Activated T-cell treated with anti-CD3 and anti-CD28 coated beads, Interleukin-2, amount 50 U/mL, for 72 hours (primary cell): ENCODE measurements at places on chromosomes 5 and 9.

- no peak for DNase-seq
Observed at GRCh38 chr5:56244627-56245026, 11.5 kb upstream of the ANKRD55 start.

DNA sequence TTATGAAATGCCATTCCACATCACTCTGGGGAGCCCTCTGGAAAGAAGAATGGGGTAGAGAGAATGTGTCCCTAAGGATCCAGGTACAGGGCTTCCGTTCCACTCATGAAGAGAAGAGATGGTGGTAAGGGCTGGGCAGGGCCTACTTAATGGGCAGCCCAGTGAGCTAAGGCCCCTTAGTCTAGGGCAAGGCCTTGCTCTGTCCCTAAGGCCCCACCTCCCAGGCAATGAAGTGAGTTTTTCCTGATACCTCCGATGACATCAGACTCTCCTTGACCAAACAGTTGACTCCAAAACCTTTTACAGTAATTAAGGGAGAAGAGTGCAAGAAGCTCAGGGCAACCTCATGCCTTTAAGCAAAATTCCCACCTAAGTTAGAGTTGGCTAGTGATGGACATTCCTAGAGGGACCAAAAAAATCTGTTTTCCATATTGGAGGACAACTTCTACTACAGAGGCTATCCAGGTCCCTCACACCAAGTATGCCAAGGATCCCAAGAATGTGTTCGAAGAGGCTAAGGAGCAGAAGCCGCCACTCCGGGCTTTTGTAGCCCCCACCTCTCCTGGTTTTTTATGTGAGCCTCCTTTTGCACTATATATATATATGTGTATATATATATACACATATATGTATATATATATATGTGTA lies 5.9 kb downstream of the KLF9 start:
- DNase-seq = no peak

DNA sequence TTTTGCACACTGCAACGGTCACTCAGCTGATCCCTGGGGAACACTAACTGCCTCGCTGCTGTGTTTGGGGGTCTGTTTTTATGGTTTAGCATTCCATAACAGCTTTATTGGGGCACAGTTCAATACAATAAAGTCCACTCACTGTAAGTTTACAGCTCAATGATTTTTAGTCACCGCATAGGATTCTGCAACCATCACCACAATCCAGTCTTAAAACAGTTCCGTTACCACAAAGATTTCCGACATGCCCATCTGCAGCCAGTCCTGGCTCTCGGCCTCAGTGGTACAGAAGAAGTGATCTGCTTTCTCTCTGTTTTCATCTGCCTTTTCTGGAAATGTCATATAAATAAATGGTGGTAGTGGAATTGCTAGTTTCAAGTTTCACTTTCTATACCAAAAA lies 23.6 kb downstream of the OR2V2 start:
- DNase-seq = no peak

- no peak for DNase-seq
Observed at GRCh38 chr5:5933651-5934050, 444.7 kb downstream of the MED10 start.

DNA sequence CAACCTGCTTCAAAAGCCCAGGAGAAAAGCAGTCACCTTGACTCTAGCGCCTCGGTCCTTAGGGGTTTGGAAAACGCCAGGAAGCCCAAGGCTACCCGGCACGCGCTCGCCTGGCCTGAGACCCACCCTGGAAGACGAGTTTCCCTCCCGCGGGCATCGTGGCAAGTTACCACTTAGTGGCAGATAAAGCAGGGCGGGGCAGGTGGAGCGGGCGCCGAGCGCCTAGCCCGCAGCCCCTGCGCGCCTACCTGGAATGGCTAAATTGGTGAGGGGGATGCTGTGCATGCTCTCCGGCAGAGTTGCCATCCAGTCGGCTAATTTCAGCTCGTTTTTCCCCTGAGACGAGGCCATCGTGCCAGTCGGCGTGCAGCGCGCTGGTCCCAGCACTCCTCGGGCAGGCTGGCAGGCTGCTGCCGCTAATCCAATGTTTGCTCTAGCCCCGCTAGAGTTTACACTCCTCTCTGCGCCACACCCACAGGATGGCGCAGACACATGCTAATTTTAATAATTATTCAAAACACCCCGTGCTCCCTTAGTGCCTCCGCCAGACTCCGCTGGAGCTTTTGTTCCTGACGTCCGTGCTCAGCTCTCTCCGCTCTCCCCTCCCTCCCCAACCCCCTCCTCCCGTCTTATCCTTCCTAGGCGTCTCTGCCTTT lies at the start of gene PLCXD3:
PLCXD3 (minus strand) TSS at position 426 of the 656 bp plus-strand sequence; CDS start at position 351, 75 bp downstream.
- no peak for DNase-seq

DNA sequence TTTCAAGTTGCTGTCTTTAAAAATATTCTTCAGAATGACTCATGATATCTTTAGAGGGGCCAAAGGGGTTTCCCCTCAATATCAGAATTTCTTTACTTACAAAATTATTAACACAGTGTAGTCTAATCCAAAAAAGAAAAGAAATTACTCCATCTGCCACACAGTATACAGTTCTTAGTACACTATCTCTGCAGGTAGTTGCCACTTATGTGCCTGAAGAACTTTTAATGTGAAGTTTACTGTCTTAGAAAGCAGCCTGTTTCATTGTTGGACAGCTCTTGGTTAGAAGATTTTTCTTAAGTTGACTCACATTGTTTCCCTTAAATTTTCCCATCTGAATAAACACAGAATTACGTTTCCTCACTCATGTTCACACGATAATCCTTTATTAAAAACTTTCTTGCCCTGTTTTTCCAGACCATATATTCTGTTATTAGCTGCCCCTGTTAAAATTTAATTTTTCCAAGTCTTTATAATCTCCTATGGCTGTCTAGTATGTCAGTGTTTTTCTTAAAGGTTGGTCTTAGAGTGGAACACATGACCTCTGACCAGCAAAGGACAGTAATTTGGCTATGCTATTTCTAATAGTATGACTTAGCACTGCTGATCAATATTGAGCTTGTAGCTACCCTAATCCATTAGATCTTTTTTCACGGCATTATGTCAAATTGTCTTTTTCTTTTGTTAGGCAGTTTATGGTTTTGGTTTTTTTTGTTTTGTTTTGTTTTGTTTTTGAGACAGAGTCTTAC lies 21.8 kb upstream of the FKTN start:
- no peak for DNase-seq

DNA sequence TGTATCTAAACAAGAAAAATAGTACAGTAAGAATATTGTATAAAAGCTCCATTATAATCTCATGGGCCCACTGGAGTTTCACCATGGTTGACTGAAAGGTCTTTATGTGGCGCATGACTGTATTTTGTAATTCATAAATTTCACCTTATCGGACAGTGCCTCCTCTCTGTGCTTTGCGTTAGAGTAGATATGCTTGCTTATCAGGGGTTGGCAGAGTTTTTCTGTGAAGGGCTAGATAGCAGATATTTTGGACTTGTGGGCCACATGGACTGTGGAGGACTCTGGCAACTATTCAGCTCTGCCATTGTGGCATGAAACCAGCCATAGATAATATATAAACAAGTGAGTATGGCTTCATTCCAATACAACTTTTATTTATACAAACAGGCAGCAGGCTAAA lies 23.2 kb downstream of the GAPVD1 start:
- no peak for DNase-seq

GRCh38 chr9:68974901-68975300 lies 39.0 kb downstream of the PRKACG start:
- no peak for DNase-seq

- DNase-seq = peak; percentile 46
Observed at GRCh38 chr9:124818431-124819281, 34.6 kb upstream of the WDR38 start.

- DNase-seq = no peak
Observed at GRCh38 chr9:88680041-88680440, 145.1 kb downstream of the NXNL2 start.

- peak; percentile 16 for DNase-seq
Observed at GRCh38 chr9:133031496-133031911, 707 bp downstream of the GTF3C5 start.

- DNase-seq = no peak
Observed at GRCh38 chr5:154544646-154545045, 66.6 kb upstream of the HAND1 start.

- DNase-seq = no peak
Observed at GRCh38 chr9:132001567-132001966, 78.1 kb downstream of the MED27 start.

DNA sequence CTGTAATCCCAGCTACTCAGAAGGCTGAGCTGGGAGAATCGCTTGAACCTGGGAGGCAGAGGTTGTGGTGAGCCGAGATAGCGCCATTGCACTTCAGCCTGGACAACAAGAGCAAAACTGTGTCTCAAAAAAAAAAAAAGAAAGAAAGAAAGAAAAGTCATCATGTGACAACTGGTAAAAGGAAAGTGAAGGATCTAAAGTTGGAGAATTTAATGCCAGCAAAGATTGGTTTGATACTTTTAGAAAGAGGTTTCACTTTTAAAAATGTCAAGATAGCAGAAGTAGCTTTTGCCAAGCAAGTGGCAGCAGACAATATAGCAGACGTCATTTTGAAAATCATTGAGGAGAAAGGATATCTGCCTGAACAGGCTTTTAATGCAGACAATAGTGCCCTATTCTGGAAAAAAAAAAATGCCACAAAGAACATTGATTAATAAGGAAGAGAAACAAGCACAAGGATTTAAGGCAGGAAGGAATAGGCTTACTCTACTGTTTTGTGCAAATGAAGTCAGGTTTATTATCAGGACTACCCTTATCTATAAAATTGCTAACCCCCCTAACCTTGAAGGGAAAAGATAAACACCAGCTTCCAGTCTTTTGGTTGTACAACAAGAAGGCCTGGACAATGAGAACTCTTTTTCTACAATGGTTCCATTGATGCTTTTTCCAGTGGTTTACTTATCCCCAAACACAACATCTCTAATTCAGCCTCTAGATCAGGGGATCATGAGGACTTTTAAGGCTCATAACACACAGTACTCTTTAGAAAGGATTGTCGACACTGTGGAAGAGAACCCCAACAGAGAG lies 12.0 kb downstream of the PKD2L2 start:
- no peak for DNase-seq

GRCh38 chr9:134474055-134474370 lies 147.8 kb downstream of the RXRA start:
- no peak for DNase-seq

DNA sequence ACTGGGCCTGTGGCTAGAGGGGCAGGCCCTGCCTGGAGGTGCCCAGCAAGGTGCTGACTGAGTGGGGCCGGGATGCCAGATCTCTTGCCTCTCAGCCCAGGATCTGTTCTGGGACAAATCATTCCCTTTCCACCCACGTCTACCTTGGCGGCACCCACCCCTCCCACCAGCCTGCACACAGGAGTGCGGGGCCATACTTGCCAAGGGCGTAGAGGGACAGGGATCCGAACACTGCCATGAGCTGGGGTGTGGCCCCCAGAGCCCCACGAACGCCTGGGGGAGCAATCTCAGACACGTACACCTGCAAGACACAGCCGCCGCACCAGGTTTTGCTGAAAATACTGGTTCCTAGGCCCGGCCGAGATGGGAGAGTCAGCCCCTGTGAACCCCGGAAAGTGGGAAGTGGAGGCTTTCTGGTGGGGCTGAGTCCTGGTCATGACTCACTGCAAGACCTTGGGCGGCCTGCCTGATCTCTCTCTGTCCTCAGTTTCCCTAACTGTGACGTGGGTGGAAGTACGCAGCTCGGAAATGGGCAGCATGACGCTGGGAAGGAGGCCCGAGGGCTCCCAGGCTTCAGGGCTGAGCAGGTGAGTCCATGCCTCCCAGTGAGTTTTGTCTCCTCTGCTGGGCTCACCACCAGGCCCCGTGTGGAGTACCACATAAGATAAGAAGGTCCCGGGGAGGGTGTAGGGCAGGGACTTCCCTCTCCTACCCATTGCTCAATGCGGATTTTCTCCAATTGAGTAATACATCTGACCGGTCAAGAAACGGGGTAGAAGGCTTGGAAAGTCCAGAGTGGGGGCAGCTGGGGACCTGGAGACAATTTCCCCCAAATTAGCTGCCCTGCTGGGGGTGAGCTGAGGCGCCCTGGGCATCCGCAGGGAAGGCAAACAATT lies 2.6 kb downstream of the SLC2A6 start:
- DNase-seq = no peak

- DNase-seq = no peak
Observed at GRCh38 chr9:112582371-112583262, 96.0 kb downstream of the KIAA1958 start.

GRCh38 chr5:41270423-41271251 lies 57.3 kb upstream of the C6 start:
- no peak for DNase-seq

- DNase-seq = no peak
Observed at GRCh38 chr9:135224921-135225541, 137.6 kb downstream of the OLFM1 start.

DNA sequence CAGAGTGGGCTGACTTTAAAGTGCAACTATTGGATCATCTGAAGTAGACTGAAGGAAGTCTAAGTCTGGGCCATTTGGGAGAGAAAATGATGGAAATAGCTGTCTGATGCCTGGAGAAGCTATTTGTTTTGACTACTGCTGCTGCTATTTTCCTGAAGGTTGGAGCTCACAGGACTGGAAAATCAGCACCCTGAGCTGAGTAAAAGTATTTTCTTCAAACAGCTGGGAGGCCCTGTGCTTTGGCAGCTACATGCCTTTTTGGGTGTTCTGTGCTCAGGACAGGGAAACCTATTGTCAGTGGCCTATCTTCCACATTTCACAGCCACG lies 302.6 kb downstream of the ENC1 start:
- DNase-seq = no peak
